ENCODE measurements at places on chromosomes 12 and 14. TPM values are rescaled to one million over a fixed set of nuclear protein-coding genes. Genes with fewer than 3 reads are reported as not detected.

GRCh38 chr12:6295094-6295811 is 15.2 kb upstream of the PLEKHG6 start:
- DNase-seq: peak; percentile 83

DNA sequence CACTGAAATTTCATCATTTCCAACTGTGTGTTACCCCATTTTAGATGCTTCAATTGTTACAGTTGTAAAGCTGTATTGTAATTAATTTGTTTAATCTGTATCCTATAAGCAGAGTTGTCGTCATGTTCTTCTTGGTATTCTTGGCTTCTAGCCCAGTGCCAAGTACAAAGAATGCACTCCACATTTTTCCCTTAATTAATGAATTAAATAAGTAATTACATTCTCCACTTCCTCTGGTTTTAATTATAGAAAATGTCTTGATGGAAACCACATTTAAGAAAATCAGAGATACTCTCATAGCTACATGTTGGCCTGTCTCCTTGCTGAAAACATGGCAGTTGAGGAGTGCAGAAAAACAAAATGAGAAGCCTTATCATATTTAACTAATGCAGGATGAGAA is 746 bp downstream of the DNAI7 start:
- peak; percentile 24 for DNase-seq

- no peak for DNase-seq
These were observed 163.0 kb upstream of the TMCC3 start for GRCh38 chr12:94813314-94813713.

DNA sequence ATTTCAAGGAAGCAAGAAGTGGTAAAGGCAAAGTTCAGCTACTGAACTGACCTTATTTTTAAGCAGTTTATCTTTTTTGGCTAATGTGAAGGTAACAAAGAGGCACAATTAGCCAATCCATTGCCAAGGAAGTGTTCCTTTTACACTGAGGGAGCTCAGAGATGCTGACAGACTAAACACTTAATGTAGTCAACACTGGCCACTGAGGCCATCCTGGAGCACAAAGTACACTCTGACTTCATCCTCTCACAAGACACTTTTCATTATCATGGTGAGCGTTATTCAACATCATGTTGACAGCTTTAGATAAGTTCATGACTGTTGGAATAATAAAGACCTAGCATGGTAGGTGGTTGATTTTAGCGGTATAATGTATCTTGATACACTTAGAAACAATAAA is 89.9 kb downstream of the ADAMTS20 start:
- DNase-seq: no peak

- DNase-seq: no peak
These were observed 35.0 kb upstream of the PLEK2 start for GRCh38 chr14:67447033-67447381.

DNA sequence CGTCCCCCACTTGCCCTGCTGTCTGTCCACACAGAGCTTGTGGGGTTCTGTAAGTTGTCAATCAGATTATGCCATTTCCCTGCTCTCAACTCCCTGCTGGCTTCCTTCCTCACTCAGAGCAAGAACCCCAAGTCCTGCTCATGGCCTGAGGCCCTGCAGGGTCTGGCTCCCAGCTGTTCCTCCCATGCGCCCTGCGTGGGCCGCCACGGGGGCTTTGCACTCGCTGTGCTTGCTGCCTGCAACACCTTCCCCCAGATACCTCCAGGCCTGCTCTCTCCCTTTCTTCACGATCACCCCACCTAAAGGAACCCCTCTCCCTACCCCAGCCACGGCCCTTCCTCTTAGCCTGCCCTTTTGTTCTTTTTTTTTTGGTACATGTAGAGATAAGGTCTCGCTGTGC is 234.6 kb downstream of the AACS start:
- no peak for DNase-seq

DNA sequence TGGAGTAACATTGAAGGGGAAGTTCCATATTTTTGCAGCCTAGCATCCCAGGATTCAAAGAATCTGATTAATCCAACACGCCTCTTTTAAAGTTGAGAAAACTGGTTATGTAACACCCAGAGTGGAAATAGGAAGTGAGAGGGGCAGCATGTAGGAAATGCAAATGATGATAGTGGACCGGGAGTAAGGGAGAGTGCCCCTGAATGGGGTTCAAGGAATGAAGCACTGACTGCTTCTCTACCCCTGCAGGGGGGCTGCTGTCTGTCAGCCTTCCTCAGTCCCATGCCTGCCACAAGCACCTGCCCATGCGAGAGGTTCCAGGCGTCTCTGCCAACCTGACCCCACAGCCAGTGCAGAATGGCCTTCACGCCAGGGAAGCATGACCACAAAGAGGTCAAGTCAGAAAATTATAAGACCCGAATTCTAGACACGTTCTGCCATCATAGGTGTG is 126.5 kb upstream of the CCND2 start:
- no peak for DNase-seq

DNA sequence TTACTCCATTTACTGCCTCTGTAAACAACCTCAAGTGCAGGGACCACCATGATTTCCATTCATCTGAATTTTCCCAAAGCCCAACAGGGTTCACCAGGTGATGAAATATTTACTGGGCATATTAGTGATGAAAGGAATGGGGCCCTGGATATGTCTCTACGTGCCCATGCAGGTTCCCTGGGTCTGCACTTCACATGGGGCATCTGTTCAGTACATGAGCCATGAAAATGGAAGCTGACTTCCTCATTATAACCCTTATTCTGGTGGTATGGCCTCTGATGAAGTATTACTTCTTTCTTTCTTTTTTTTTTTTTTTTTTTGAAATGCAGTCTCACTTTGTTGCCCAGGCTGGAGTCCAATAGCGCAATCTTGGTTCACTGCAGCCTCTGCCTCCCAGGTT is 26.5 kb upstream of the CORO1C start:
- no peak for DNase-seq

DNA sequence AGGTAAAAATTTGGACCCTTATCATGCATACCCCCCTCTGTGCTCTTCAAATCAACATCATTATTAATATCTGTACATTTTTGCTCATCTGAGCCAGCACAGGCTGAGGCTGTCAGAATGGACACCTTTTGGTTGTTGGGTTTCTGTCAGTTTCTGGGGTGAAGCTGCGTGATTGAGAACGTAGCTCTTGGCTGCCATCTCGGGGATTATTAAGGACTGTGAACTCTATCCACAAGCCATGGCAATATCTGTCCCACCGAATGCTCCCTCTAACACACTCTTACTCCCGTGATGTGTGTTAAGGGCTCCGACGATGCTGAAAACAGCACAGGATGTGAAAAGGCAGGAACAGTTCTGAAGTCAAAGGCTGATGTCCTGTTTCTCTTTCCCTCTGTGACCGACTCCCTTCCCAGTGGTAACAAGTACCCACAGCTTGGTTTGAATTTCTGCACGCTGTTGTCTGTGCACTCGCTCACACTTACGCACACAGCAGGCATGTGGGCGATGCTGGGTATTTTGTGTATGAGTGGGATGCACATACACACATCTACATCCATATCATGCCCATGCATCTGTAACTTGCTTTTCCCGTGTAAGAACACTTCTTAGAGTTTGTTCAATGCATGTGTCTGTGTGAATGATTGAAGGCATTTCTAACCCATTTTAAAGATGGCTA is 405.6 kb downstream of the TMEM121 start:
- no peak for DNase-seq

DNA sequence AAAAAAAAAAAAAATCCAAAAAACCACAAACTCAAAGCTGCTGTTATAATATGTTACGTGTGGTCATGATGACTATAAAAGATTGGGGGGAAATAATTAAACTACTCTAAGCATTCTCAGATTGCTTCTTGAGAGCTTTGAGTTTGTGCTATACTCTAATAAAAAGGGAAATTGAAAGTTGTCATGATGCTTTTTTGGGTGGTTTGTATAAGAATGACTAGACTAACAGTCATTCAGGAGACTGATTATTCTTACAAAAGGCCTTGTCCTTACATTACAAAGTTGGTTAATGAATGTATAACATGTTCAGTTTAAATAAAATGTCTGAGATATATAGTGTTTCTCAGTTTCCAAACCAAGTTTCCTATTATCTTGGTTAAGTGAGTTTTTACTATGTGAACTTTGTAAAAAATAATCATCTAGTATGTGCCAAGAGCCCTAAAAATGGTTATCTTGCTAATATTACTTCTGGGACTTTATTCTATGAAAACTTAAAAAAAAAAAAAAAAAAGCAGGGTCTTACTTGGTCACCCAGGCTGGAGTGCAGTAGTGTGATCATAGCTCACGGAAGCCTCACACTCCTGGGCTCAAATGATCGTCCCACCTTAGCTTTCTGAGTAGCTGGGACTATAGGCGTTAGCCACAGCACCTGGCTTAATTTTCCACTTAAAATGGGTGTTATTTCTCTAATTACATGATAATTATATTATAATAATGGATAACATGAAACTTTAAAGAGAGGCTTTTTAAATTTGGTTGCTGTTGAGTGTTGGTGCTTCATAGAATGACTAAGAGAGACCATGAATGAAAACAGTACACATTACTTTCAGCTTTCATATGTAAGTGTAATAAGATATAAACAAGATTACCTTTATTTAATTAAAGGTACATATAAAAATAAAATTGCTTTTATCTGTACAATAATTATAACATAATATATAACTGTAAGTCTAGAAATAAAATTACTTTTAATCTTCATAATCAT is 459.6 kb upstream of the RGS6 start:
- no peak for DNase-seq

GRCh38 chr12:91704446-91704845 is 441.2 kb downstream of the BTG1 start:
- peak; percentile 21 for DNase-seq

DNA sequence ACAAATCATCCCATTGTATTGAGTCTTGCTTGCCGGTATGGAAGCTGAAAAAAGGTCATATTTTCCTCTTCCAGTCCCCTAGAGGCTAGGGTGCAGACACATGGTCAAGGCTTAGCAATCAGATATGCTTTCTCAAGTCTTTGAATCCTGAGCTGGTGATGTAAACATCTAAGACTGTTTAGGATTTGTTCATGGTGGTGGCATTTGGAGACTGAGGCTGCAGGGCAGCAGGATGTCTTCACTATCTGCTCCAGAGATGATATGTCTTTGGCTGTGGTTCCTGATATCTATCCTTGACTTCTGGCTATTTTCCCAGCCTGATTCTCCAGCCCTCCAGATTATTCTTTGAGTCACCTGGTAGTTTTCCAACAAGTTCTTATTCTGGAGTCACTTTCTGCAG is 50.5 kb upstream of the DACT1 start:
- DNase-seq: peak; percentile 11

Gene ADGRD1
- total RNA-seq: 10.8 TPM

Gene AHSA1
- total RNA-seq: 95.0 TPM

Gene IL25
- total RNA-seq: not detected

Gene ASPG
- 0.71 TPM for total RNA-seq

Gene CFL2
- total RNA-seq: 573 TPM
